Fibroblast of skin of right biceps (primary cell): ENCODE measurements at places on chromosomes 13 and 19.

GRCh38 chr19:18696023-18696422, 12.5 kb downstream of the CRTC1 start:
- DNase-seq: no peak

GRCh38 chr13:28421676-28422410, 73.1 kb downstream of the FLT1 start:
- no peak for DNase-seq

DNA sequence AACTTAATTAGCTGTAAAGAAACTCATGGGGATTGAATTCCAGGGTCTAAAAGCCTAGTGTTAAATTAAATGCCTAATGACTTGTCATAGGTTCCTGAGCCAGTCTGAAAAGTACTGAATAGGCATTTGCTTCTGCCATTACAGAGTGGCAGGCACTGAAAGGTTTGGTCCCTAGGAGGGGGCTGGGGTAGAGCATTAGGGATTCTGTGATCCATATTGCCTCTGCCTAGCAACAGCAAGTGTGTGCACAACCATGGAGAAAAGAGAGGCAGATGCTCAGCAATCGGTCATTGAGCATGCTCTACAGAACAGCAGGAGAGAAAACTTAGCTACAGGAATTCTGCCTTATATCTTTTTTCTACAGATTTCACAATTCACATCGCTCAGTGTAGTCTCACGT, 133.5 kb downstream of the TRPC4 start:
- no peak for DNase-seq

DNA sequence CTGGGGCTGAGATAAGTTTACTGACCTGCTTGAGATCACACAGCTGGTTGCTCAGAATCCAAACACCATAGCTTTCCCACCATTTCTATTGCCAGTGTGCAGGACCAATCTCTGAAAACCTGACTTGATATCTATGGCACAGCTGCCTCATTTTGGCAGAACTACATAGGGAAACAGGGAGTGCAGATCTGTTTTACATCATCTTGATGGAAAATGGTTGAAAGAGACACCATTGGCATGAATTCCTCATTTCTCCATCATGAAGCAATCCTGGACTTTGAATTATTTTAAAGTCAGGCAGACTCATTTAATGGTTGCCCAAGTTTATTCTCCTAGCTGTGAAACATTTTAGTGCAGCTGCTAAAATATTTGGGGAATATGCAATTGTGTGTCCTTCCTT, 1628.2 kb upstream of the SLC10A2 start:
- no peak for DNase-seq

DNA sequence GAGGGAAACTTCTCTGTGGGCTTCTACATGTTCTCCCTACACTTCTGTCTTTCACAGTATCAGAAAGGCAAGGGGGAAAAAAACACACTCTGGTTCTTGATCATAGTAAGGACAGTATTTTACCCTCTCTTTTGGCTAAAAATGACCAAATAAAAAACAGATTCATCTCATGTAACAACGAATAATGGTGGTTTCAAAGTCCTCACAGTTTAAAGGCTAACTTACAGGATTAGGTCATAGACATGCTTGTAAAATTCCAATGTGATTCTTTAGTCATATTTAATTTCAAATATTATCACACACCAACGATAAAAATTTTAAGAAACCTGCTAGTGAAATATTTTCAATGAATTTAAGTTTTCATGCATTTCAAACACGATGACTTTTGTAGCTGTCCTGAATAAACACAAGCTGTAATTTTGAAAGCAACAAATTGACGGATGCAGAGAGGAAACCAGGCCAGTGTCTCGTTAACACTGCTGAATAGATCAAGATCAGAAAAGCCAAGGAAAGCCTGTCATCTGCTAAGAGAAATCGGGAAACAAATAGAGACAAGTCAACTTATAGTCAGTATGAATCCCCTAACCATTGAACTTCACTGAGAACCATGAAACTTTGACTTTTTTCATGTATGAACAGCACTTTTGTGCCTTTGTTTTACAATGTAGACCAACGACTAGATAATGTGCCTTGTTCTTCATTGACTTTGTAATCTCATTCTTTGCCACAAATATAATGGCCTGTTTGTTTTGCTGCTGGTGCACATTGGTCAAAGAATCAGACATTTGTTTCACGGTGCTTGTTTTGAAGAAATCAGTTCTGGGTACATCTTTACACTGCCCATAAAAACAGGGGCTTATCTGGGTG, 22.0 kb downstream of the MBNL2 start:
- DNase-seq: no peak

- DNase-seq: no peak
Observed at GRCh38 chr13:40466272-40466671, 200.2 kb downstream of the FOXO1 start.

- no peak for DNase-seq
Observed at GRCh38 chr19:38228005-38228377, 4.0 kb upstream of the DPF1 start.

DNA sequence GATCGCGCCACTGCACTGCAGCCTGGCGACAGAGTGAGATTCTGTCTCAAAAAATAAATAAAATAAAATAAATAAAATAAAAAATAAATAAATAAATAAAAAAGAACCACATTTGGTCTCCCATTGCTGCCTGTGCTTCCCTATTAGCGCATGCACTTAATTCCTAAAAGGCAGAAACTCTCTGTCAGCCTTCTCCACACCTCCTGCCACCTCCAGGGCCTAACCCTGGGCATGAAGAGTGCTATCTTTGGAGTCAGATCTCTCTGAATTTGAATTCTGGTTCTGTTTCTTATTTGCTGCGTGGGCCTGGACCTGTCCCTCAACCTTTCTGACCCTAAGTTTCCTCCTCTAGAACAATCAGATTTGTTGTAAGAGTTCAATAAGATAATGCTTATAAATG, 11.3 kb downstream of the NCAN start:
- no peak for DNase-seq

GRCh38 chr13:61944329-61944929, 528.8 kb upstream of the PCDH20 start:
- DNase-seq: no peak

GRCh38 chr13:51802631-51803418, 1.1 kb downstream of the DHRS12 start:
- no peak for DNase-seq

DNA sequence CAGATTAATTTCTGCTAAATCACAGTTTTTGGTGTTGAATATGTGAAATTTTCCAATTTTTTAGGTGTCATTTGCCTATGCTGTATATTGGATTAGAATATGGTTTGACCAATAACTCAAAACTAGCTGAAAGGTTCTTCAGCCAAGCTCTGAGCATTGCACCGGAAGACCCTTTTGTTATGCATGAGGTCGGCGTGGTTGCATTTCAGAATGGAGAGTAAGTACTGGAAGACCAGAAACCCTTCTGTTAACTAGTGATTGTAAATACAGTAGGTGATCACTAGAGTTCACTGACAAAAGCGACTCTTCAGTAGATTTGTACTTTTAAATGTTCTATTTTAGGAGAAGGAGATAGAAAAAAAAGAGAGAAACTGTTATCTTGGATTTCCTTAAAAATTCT, 22.3 kb downstream of the CDC16 start:
- DNase-seq: no peak

GRCh38 chr19:17977021-17977420, 10.1 kb downstream of the KCNN1 start:
- no peak for DNase-seq

DNA sequence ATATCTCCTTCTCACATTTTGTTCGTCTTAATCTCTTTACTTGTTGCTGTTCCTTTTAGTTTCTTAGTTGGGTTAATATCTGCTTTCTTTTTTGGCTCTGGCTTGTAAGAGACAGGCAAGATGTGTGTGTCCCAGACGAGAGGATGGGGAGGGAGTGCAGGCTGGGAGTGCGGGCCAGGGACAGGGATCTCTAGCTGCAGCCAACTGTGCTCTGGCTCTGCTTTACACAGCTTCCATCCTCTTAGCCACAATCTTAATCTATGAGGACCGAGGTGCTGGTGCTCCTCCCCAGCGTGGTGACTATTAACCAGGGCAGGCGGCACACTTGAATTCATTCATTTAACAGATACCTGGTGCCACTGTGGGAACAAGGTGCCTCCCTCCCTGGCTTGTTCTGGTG, 70.9 kb upstream of the WASF3 start:
- no peak for DNase-seq

- DNase-seq: peak; percentile 92
Observed at GRCh38 chr19:46068345-46069258, 27.8 kb upstream of the IGFL4 start.

GRCh38 chr13:90089051-90089450, 1258.4 kb upstream of the MIR17HG start:
- no peak for DNase-seq

GRCh38 chr13:51912511-51913225, 50.9 kb downstream of the CCDC70 start:
- DNase-seq: no peak

- no peak for DNase-seq
Observed at GRCh38 chr19:5326545-5326944, 14.1 kb downstream of the PTPRS start.

DNA sequence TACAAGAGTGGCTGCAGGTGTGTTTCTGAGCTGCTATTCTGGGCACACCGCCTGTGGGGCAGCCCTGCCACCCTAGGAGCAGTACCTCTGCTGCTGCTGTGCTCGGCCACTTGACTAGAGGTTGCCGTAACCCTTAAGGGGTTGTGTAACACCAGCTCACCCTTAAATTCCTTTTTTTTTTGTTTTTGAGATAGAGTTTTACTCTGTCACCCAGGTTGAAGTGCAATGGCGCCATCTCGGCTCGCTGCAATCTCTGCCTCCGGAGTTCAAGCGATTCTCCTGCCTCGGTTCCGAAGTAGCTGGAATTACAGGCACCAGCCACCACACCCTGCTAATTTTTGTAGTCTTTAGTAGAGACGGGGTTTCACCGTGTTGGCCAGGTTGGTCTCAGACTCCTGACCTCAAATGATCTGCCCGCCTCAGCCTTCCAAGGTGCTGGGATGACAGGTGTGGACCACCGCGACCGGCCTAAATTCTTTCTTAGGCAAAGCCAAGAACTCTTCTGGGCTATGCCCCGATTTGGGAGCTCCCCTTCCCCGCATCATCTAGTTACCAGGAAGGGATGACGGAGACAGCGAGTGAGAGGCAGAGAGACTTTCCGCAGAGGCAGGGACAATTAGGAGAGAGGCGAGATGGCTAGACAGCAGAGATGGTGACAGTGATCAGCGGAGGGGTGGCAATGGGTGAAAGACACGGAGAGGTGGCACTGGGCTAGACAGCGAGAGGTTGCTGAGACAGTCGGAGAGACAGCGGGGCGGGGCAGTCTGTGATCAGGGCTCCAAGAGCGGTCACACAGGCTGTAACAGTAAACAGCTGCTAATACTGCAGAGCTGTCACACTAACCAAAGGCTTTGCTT, 4.4 kb upstream of the LILRA5 start:
- DNase-seq: no peak

GRCh38 chr13:28624707-28625432, 34.1 kb upstream of the POMP start:
- DNase-seq: no peak

- peak; percentile 45 for DNase-seq
Observed at GRCh38 chr19:35162471-35163326, 8.2 kb downstream of the FXYD5 start.

DNA sequence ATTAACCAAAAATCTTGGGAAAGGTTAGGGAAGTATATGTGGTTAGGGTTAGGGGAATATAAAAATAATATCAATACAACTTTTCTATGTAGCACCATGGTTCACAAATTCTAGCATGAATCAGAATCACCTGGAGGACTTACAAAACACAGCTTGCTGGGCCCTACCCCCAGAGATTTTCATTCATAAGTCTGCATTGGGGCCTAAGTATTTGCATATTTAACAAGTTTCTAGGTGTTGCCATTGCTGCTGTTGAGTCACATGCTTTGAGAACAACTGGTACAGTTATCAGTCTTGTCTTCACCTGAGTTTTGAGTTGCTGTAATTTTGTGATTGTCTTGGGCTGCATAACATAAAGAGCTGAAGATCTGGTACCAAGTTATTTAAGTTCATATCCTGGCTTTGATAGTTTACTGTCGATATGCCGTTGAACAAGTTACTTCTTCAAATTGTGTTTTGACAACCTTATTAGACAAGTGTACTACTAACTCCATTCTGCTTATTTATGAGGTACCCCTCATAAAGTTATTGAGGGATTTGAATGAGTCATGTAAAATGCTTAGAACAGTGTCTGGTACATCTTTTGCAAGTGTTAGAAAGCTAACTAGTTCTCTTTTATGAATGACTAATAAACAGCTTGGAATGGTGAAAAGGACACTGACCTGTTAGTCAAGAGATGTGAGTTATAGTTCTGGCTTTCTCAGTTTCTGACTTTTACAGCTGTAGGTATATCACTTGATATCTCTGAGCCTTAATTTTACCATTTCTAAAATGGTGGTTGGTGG, 132.9 kb downstream of the PAN3 start:
- no peak for DNase-seq

- DNase-seq: no peak
Observed at GRCh38 chr19:12886651-12886968, 391 bp downstream of the KLF1 start.

GRCh38 chr13:43267916-43268315, 244.5 kb downstream of the DNAJC15 start:
- no peak for DNase-seq

DNA sequence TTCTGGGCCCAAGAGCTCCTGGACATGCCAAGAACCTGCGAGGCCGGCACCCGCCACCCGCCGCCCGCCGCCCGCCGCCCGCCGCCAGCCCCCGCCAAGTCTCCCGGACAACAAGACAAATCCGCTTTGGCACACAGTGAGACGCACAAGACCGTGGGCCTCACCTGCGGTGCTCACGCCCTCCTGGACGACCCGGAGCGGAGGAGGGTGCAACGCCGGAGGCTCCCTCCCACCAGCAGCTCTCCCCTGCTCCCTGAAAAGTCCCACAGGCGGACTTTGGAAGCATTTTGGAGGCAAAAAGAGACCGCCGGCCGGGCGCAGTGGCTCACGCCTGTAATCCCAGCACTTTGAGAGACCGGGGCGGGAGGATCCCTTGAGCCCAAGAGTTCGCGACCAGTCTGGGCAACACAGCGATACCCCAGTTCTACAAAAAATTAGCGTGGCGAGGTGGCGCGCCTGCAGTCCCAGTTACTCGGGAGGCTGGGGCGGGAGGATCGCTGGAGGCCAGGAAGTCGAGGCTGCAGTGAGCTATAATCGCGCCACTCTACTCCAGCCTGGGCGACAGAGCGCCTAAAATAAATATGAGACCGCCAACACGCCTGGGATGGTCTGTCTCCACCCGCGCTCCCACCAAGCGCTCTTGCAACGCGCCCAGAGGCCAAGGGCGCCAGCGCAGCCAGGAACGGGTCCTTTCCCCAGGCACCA, 783 bp downstream of the RHPN2 start:
- DNase-seq: no peak

DNA sequence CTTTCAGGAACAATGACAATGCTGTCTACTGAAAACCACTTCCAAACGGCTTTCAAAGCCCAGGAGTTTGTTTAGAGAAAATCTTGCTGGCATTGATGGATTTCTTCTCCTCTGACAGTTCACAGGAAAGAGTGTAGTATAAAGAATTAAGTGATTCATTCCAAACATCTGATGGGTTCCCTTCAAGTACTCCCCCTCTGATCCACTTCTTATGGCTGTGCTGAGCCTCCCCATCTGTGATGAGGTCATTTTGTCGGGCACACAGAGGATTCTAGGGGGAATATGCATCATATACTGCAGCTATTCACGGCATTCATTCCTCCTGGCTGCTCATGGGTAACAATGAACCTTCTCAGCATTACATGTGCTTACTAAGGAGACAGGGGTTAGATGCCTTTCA, 107.9 kb downstream of the RGCC start:
- peak; percentile 95 for DNase-seq
